GM23248 (cell line): ENCODE measurements at places on chromosomes 16 and 17.
A peak's percentile ranks its signal among the peaks of the same experiment; 100 is the strongest.

DNA sequence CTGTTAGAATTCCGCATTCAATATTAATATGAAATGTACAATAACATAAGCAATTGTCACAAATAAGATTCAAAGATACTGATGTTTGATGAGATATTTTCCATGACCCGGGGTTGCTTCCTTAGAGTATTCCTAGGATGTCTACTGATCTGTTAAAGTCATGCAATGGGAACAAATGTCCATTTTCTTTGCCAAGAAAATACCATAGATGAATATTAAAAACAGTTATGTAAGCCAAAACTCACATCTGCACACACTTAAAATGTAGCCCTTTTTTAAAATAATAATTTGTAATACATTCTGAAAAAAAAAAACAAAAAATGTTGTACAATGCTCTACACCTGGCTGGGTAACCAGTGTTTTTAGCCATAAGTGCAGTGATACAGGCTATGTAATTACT, 259.4 kb upstream of the AXIN2 start:
- DNase-seq, result no peak

GRCh38 chr16:78522327-78522726, 422.9 kb downstream of the WWOX start:
- DNase-seq, result no peak

DNA sequence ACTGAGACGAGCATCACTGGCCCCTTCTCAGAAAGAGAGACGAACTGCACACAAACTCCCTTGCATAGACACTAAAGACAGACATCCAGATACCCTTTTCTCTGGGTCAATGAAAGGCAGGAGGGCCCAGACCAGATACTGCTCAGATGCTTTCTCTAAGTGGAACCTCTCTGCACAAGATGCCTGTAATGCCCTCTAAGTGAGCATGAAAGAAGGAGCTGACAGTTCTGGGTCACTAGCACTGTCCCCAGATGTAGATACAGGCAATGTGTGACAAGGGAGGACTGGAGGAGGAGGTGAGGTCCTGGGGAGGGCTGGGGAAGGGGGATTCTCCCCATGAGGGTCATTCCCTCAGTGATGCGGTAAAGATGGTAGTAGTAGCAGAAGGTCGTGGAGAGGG, 501.0 kb upstream of the CDH11 start:
- no peak for DNase-seq

- peak; percentile 90 for DNase-seq
Measured at GRCh38 chr17:43368740-43369506, 29.9 kb upstream of the ARL4D start.

- no peak for DNase-seq
Measured at GRCh38 chr17:36068524-36068923, 4.5 kb downstream of the CCL18 start.

GRCh38 chr17:81335773-81336157, 40.7 kb upstream of the SLC38A10 start:
- DNase-seq, result no peak

GRCh38 chr16:73319261-73319660, 271.3 kb upstream of the ZFHX3 start:
- DNase-seq, result no peak

DNA sequence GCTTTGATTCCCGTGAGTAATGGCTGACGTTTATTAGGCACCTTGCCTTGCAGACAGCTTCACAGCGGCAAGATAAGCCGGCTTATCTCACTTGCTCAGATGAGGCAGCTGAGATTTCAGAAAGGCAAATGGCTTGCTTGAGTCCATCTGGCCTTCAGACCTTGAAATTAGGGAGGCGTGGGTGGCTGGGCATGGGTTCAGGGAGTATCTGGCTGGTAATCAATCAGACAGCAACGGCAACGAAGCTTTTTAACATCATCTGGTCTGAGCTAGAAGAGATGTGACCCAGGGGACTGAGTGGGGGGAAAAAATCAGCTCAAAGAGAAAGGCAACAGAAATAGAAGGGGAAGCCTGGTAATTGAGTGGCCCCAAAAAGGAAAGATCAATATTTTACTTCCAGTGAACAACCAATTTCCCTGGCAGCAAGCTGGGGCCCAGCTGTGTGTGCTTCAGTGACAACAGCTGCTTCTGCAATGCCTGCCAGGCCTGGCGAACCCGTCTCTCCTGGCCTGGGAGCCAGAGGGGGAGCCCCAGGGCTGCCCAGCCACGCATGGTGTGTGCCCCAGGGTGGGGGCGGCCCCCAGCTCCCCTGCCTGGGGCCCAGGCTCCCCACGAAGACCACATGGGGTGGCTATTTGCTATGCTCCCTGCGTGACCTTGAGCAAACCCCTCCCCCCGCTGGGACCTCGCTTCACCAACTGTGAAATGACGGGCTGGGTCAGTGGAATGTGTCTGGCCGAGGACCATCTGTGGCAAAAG, 34.0 kb downstream of the RAB11FIP4 start:
- no peak for DNase-seq

DNA sequence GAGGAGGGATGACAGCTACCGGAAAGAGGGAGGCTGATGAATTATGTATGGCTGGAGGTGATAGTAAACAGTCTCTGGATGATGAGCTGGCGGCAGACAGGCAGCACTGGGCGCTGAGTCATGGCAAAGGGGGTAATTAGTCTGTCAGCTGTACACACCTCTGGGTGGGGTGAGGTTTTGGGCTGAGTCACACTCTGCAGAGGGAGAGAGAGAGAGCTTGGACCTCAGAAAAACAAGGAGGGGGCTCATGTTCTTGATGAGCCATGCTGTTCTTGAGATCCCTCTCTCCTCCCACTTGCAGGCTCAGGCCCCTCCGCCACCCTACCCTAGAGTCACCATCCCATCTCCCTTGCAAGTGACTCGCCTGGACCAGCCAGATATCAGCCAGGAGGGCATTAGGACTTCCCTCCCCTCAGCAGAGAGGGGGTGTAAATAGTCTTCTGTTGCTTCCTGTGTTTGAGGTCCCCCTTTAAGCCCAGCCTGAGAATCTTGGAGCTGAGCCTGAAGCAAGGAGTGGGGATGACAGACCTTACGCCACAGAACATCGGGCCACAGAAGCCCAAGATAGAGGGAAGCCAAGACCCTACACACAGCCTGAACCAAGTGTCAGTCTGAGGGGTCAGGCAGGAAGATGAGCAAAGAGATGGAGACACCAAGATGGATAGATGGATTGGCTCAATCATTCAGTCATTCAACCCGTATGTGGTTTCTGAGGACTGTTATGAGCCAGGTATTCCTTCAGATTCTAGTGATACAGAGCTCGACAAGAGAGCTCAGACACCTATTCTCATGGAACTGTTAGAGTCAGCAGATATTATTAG, 383.2 kb upstream of the CCL2 start:
- DNase-seq, result peak; percentile 80

DNA sequence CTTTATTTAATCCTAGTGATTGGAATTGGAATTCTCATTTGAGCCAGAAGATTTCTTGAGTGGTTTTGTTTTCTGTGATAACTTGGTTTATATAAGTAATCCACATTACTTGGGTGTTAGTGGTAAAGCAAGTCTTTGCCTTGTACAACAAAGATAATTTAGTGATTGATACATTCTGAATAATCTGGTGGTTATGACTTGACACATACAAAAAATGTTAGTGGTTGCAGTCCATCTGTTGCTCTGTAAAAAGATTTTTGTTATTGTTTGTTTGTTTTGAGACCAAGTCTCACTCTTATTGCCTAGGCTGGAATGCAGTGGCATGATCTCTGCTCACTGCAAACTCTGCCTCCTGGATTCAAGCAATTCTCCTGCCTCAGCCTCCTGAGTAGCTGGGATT, 13.2 kb downstream of the OMG start:
- no peak for DNase-seq

- peak; percentile 73 for DNase-seq
Measured at GRCh38 chr17:75152922-75153779, 1.2 kb downstream of the JPT1 start.

DNA sequence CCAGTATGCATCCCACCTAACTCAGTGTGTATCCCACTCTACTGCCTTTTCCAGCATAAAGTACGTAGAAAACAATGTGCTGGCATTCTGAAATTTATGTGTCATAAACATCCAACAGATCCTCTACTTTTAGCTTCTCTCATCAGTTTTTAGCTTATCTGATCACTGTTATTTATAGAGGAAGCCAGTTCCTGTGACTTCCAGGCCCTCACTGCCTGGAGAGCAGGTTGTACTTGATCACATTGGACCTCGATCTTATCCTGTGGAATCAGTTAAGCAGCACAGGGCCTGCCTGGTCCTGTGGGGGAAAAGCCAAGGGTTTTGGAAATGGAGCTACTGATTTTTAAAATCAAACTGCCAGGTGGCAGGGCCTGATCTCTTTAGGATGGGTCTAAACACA, 30.8 kb downstream of the PRSS54 start:
- DNase-seq, result no peak

- no peak for DNase-seq
Measured at GRCh38 chr17:42577140-42577531, 393 bp downstream of the PSMC3IP start.

DNA sequence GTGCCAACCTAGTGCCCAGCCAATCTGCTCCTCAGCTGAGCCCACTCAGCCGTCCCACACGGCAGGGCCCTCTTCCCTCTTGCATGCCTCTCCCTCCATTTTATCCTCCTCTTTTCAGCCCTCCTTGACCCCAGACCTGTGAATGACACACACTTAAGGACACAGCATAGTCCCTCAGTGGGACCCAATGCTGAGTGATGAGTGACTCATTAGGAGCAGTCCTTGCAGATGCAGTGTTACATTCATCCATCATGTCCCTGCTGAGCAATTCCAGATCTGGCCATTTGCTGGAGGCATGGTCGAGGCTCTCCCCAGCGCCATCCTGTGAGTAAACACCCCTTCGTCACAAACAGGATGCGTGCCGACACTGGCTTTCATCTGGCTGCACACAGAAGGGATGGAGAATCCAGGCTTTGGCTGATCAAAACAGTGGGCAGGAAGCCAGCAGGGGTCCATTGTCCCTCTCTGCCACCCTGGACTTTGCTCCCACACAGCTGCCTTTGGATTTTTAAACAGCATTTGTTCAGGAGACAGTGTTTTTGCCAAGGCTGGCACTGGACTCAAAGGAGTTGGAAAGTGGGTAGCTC, 122.6 kb downstream of the AXIN2 start:
- peak; percentile 33 for DNase-seq

GRCh38 chr17:82933911-82934310, 94.1 kb upstream of the ZNF750 start:
- no peak for DNase-seq

DNA sequence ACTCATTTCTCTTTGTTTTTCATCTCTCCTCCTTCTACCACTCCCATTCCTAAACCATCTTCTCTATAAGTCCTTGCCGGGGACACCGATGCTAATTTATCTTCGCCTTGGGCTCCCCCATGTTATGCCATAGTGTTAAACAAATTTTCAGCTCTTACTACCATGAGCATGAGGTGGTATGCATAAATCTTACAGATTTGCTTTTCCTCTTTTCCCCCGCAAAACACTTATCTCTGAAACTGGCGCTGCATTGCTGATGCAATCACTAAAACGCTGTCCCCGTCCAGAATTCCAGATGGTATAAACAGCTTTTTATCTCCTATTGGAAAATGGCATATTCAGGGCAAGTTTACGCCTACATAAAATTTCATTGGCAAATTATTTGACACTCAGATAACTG, 673.6 kb upstream of the CDH8 start:
- no peak for DNase-seq

DNA sequence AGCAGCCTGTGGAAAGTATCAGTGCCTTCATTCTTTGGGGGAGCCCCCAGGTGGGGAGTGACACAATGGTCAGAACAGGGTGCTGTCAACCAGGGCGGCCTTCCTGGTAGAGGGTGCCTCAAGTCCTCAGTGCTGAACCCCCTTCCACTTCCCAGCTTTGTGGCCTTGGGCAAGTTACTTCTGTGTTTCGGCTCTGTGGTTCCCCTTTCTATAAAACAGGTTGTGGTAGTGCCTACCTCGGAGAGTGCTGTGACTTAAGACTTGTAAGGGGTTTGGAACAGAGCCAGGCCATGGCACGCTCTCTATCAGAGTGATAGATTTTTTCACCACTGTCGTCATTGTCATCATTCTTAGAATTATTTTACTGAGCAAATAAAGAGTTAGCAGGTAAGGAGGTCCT, 141.1 kb downstream of the CCDC182 start:
- DNase-seq, result no peak

DNA sequence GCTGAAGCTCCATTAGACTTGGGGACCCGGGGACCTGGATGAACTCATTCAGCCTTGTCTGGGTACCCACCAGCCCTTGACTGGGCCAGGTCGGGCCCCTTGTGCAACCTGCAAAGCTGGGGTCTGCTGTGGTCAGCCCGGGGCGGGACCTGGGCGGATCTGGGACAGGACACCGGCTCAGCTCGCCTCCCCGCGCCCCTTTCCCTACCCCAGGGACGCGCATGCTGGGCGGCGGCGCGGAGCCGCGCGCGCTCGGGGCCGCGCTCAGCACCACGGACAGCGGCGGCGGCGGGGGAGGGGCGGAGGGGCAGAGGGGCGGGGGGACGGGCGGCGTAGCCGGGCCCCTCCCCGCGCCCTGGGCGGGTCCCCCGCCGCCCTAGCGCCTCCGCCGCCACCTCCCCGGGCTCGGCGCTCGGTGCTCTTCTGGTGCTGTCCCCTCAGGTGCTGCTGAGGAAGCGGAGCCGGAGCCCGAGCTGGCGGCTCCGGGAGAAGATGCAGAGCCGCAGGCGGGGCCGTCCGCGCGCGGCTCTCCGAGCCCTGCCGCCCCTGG, 7.4 kb downstream of the ACD start:
- DNase-seq, result peak; percentile 64

- DNase-seq, result peak; percentile 87
Measured at GRCh38 chr16:3152277-3152990, 17.6 kb downstream of the ZNF213 start.

GRCh38 chr16:71439523-71439922, 2.3 kb downstream of the TLE7 start:
- peak; percentile 18 for DNase-seq

- peak; percentile 86 for DNase-seq
Measured at GRCh38 chr17:28726226-28726626, at the start of gene TLCD1. TSS of gene TLCD1 (minus strand) at chr17:28726233. CDS start at chr17:28726097, 136 bp downstream.

DNA sequence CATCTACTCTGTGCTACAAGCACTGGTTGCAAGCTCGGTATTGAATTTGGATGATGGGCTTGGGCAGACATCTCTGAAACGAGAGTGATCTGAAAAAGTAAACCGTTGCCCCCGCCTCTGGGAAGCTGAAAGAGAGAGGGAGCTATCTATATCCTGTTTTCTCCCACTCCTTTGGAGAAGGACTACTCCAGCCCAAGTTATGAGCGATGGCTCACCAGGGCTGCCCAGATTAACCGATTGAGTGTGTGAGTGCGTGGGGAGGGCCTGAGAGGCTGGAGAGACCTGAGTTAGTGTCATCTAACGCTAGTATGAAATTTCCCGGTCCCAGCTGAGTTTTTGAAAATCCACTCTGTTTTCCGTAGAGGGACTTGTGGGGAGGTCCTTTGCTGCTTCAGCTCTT, 11.5 kb downstream of the MGAT5B start:
- no peak for DNase-seq

- no peak for DNase-seq
Measured at GRCh38 chr16:54519161-54519695, 232.6 kb upstream of the IRX3 start.

DNA sequence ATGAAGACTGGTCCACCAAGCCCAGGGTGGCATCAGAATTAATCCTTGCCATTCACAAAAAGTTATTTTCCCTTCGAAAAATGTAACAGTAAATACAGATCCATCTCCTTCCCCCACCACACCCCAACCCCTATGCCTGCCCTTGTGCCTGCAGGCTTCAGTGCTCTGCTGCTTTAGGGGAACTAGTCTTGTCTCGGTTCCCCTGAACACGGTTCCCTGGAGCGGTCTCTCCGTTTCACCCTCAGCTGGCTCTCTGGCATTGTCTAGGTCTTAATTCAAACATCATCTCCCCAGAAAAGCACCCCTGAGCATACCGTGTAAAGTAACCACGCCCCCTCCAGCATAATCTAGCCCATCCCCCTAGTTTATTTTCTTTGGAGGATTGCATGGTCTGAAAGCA, 25.8 kb downstream of the EMP2 start:
- no peak for DNase-seq
